Heart left ventricle (tissue), 16 donors: ENCODE measurements at places on chromosomes 7 and 10. TPM values are rescaled to one million over a fixed set of nuclear protein-coding genes. Genes with fewer than 3 reads are reported as not detected.

The STAG3 gene
- 0.11 TPM for polyA plus RNA-seq

The PTPRN2 gene
- polyA plus RNA-seq = 1.3 TPM

GRCh38 chr7:88200789-88201188, 19.0 kb downstream of the SRI start:
- no peak for DNase-seq

- DNase-seq = no peak
Observed at GRCh38 chr10:93849593-93849992, 44.2 kb upstream of the SLC35G1 start.

GRCh38 chr10:19579761-19580545, 236.3 kb upstream of the PLXDC2 start:
- no peak for DNase-seq

The ZNF25 gene
- 3.8 TPM for polyA plus RNA-seq

- no peak for DNase-seq
Observed at GRCh38 chr7:75039709-75040108, 33.9 kb downstream of the RCC1L start.

GRCh38 chr10:114402233-114402632, 2.1 kb downstream of the AFAP1L2 start:
- no peak for DNase-seq

The FOXI2 gene
- polyA plus RNA-seq = 0.30 TPM

DNA sequence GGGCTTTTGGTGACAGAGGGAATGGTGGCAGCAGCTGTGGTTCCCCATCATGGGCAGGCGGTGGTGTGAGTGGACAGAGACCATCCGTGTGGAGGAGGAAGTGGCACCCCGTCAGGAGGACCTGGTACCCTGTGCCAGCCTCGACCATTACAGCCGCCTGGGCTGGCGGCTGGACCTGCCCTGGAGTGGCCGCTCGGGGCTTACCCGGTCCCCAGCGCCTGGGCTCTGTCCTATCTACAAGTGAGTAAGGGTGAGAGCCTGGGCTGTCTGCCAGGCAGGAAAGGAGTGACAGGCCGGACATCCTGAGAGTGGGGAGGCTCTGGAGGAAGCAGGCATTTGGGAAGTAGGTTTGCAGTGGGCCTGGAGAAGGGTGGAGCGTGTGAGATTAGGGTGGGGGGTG, 2.9 kb upstream of the ZNF467 start:
- peak; percentile 86 for DNase-seq

- DNase-seq = no peak
Observed at GRCh38 chr7:130719541-130719940, 14.5 kb downstream of the KLF14 start.

GRCh38 chr7:29443552-29443951, 120.1 kb upstream of the PRR15 start:
- DNase-seq = no peak

DNA sequence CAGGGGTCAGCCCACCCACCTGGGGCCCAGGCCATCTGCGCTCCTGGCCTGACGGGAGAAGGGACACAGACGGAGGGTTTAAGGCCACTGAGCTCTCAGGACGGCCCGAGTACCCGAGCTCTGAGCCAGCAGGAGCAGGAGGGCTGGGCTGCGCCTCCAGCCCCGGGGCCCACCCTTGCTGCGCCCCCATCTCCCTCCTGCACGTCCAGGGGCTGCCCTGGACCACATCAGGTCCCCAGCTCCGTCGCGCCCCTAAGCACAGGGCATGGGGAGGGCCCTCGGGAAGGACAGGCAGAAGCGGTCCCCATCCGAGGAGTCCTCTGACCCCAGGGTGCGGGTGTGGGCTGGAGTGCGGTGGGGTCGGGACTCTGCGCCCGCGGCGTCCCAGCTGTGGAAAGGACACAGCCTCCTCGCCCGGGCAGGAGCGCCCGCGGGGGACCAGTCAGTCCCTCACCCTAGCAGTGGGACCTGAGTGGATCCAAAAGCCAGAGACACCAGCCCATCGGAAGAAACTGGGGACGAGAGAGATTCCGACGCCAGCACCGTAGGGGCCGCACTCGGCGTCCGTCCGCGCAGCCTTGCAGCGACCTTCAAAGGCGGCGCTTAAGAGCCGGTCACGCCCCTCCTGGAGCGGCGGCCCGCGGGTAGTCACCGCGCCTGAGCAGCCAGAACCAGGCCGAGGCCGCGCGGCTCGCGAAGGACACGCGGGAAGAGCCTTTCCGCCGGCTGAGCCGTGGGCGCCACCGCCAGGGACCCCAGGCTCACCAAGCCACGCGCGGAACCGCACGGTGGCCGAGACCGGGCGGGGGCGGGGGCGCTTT, 15.9 kb downstream of the CAMK2B start:
- peak; percentile 75 for DNase-seq

- DNase-seq = no peak
Observed at GRCh38 chr10:70140297-70140696, 6.2 kb downstream of the TYSND1 start.

DNA sequence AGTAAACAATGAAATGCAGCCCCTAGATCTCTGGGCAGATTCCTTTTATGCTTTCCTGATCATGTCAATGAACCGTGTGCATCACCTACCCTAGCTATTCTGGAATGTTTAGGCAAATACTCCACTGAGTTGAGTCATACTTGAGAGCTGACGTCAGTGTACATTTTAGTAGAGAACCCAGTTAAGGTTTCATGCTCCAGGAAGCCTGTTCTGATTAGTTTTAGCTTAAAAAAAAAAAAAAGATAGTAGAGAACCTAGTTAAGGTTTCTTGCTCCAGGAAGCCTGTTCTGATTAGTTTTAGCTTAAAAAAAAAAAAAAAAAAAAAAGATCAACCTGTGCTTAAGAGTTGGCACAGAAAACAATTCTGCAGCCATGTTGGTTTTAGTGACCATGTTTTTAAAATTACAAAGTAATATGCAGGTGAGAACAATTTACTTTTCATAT, 3.7 kb upstream of the MCU start:
- DNase-seq = no peak

DNA sequence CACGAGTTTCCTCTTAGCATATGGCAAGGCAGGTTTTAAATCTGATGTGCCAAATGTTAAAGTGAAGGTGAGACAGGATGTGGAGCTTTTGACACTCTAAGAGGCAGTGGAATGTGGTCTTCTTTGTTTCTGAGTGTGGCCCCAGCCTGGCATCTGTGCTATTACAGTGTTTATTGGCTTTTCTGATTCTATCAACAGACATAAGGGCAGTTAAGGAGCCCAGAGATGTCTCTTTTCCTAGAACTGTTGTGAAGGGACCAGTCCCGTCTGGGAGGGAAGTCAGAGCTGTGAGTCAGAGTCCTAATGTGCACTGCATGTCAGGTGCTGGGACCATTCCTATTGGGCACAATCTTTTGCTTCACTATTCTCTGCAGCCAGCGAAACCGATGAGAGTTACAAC, 32.5 kb downstream of the TRUB1 start:
- no peak for DNase-seq

The PON3 gene
- 0.80 TPM for polyA plus RNA-seq

DNA sequence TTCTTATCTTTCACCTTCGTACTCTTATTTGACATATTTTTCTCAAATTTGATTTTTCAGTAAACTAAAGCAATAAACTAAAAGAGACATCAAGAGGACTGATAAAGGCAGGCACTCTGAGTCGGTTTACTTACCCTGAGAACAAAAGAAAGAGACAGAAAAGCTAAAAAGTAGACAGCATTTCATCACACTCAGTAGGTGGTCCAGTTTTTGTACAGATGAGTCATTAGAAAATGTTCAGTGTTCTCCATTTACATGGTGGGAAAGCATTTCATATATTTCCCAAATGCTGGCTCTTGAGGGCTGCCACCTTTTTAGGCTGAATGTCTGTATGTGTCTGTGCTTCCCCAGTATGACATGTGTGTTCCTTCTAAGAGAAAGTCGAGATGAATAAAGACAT, 52.7 kb downstream of the NHLRC2 start:
- DNase-seq = no peak

DNA sequence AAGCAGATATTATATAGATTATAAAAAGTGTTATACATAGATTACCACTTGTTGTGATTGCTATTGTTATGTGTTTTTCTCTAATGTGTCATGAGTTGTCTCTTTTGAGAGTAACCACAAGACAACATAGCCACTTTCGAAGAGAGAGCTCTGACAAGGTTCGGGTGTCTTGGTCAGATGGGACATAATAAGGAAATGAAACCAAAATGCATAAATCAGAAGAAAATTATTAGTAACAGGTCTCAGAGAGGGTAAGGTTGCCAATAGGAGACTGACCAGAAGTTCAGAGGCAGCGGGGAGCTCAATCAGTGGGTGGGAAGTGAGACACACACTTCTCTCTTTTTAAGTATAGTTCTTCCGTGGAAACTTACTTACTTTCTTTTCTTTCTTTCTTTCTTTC, 639.2 kb upstream of the POT1 start:
- no peak for DNase-seq

- no peak for DNase-seq
Observed at GRCh38 chr10:48516911-48517310, 88.0 kb downstream of the ARHGAP22 start.

GRCh38 chr7:106563466-106564150, 97.3 kb downstream of the CCDC71L start:
- no peak for DNase-seq

DNA sequence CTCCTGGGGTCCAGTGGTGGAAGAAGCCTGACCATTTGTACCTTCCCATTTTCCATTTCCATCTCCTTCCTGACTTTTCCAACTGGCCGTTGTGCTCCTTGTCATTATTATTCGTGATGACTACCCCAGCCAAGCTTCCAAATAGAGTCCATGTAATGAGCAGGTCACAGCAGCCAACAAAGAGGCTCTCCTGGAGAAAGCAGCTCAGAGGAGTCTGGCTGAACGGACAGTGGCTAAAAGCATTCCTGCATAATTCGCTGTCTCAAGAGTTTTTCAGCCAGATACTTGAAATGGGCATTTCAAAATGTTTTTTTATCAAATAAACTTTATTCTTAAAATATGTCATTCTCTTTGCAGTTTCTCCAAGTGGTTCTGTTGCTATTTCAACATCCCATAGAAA, 458.6 kb downstream of the INHBA start:
- DNase-seq = no peak

DNA sequence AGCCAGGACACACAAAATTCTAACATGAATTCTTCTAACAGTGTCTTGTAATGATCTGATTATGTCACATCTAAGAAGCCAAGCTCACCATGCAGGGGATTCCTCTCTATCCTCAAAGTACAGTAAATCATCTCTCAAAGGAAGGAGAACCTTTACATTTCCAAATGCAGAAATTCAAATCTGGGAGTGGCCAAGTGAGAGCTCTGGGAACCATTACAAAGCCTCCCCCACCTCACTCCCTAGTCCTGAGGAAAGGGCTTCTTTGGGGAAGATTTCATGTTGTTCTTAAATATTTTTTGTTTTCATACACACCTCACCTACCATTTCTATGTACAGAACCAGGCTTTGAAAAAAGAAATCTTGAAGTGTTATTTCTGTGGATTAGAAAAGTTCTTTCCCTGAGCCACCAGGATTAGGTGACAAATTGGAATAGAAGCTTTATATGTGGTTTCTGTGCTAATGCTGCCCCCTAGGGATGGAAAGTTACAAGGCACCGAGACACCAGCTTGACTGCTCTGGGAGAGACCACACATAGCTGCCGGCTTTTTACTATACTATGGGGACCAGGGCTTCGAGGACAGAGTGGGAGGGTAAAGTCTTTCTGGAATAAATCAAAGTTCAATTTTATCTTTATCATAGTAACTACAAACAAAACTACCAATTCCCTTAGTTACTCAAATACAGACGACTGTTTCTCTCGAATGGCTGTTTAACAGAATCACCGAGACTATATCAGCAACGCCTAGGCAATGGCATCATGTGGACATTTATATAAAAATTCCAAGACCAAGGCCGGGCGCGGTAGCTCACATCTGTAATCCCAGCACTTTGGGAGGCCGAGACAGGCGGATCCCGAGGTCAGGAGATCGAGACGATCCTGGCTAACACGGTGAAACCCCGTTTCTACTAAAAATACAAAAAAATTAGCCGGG, 116.1 kb downstream of the RNF216 start:
- peak; percentile 68 for DNase-seq

GRCh38 chr10:103123282-103124024, 69.6 kb downstream of the NT5C2 start:
- no peak for DNase-seq

DNA sequence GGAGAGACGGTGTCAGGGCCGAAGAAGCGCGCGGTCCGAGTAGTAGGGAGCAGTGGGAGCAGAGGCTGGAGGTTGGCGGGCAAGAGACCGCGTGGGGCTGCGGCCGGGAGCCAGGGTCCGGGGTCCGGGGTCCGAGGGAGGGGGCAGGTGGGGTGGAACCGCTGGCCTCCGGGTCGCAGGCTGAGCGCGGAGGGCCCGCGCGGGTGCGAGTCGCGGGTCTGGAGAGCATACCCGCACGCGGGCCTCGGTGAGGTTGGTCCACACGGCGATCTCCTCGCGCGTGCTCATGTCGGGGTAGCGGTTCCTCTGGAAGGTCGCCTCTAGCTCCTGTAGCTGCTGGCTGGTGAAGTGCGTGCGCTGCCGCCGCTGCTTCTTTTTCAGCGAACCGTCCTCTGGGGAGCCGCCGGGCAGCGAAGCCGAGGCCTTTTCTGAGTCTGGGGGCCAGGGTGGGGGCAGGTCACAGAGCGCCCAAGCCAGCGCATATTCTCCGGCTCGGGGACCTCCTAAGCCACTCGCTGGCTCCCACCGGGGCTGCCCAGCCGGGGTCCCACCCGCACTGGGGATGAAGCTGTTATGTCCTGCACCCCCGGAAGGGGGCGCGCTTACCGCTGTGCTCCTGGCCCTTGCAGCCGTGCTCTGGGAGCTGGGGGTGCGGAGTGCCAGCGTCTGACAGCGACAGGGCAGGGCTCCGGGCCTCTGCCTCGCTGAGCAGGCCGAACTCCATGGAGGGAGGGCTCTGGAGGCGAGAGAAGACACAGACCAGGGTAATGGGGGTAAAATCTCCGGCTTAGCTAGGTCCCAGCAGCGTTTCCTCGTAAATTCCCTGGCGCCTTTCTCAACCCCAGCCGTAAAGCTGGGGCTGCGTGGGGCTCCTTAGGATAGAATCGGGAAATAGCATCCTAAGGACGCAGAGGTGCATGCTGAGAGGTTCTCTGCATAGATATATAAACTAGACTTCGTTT, 5.5 kb downstream of the ELOVL3 start:
- DNase-seq = peak; percentile 59

- DNase-seq = no peak
Observed at GRCh38 chr10:75902816-75903215, 471.4 kb downstream of the LRMDA start.

DNA sequence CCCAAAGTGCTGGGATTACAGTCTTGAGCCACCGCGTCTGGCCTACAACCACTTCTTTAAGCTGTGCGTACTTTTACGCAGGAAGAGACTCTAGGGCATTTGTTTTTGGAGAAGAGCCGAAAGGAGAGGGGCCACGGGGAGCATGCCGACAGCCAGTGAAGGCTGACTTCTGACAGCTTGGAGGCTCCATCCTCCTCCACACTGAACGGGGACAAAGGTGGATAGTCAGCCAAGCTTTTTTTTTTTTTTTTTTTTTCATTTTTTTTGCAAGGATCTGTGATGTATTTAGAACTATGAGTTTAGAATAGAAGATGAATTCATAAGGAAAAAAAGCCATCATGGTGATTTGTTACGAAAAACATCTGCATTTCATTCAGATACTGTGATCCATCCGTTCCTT, 221.7 kb downstream of the ARHGAP21 start:
- DNase-seq = no peak
